Activated T-cell treated with anti-CD3 and anti-CD28 coated beads for 48 hours (primary cell): ENCODE measurements at places on chromosomes 2 and 18.

DNA sequence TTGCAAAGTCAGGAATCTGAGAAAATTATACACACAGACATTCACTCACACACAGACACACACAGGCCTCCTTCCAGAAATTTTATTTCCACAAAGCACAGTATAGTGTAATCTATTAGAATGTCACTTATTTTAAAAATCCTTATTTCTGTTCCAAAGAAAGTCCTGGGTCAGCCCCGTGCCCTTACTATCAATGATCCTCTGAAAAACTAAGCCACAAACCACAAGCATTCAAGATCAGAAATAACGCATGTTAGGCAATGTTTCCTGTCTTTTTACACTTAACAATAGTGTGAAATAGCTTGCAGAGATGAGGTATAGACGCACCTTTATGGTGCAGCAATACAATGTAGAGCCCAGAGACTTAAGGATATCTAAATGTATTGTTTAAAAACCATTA lies 25.8 kb downstream of the TBC1D8 start:
- no peak for DNase-seq

DNA sequence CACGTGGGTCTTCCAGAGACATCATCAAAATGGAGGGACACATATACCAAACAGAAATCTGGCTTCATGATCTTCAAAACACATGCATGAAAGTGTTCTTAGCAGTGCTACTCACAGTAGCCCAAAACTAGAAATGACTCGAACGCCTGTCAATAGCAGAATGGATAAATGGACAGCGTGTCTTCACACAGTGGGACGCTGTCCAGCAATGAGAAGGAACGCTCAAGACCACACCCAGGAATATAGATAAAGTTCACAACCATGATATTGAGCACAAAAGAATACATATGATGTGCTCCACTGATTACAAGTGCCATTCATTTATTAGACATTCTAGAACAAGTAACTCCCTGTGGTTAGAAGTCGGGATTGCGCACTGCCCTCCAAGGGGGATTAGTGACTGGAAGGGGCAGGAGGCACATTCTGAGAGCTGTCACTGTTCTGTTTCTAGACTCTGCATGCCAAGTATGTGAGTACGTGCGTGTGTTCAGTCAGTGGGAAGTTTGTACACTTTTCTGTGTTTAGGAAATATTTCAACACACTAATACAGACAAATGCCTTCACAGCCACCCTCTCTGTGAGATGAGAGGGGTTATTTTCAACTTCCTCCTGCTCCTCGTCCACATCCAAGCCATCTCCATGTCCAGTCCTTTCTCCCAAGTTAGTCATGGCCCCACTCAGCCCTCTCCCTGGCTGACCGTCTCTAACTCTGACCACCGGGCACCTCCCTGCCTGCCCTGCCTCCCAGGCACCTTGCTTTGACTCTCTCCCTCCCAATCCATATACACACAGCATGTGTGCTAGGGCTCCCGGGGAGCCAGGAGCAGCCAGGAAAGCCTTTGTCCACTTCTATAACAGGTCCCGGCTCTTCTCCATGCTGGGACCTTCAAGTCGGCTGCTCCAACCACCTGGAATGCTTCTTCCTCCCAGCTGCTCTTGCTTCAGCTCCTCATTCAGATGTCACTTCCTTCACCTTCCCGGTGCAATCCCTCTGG lies 26.9 kb upstream of the TNS1 start:
- DNase-seq, result no peak

GRCh38 chr2:219629976-219630695 lies 2.7 kb downstream of the SLC4A3 start:
- DNase-seq, result no peak

DNA sequence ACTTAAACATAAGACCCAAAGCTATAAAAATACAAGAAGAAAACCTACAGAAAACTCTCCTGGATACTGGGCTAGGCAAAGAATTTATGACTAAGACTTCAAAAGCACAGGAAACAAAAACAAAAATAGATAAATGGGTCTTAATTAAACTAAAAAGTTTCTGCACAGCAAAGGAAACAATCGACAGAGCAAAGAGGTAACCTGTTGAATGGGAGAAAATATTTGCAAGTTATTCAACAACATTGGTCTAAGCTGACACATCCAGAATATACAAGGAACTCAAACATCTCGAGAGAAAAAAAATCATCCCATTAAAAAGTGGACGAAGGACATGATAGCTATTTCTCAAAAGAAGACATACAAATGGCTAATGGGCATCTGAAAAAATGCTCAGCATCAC lies 72.3 kb upstream of the RBBP8 start:
- no peak for DNase-seq

DNA sequence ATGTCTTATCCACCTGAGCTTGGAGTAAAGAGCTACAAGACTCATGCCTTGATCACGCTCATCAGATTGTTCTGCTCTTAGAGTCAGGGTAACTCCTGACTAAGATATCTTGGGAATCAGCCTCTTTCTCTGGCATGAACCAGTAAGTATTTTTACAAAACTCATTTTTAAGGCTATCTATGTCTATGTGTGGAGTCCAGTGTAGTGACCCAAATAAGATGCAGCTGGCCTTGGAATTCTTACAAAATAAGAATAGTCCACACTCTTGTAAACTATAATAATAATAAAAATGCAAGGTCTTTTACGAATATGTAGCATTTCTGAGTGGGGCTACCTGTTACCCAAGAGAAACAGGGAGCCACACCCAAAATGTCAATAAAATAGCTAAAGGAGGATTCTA lies 498.3 kb upstream of the SYT4 start:
- DNase-seq, result no peak
